ENCODE measurements at places on chromosomes 1 and 21. TPM values are rescaled to one million over a fixed set of nuclear protein-coding genes. Genes with fewer than 3 reads are reported as not detected.

DNA sequence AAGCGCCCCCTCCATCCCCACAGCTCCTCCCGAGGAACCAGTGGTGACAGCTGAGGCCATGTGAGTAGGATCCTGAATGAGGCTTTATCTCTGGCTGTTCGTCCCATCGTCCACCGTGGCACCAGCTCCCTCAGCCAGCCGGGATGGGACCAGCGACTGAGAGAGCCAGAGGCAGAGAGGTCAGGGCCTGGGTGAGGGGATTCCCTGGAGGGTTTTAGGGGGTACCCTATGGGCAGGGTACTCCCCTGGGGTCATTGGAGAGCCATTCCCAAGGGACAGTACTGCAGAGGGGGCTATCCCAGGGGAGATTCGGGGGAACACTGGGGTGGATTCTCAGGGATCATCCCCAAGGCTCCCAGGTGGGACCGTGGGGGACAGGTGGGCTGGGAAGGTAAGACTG, 2.4 kb downstream of the TMEM125 start:
- H3K4me1 ChIP-seq, result no peaks in the 10 kb centered on the region
- H3K36me3 ChIP-seq, result peaks cover 10% of the 10 kb centered on the region
- DNase-seq, result no peak
- H3K4me3 ChIP-seq, result no peak overlapping the region
- no peak overlapping the region for H3K27ac ChIP-seq
- no peaks in the 10 kb centered on the region for H3K27me3 ChIP-seq

MATN1 gene
- polyA plus RNA-seq, result 0.37 TPM

- H3K4me3 ChIP-seq, result no peak overlapping the region
- H3K36me3 ChIP-seq, result no peaks in the 10 kb centered on the region
- H3K27me3 ChIP-seq, result no peaks in the 10 kb centered on the region
- no peaks in the 10 kb centered on the region for H3K4me1 ChIP-seq
- H3K27ac ChIP-seq, result no peak overlapping the region
- no peak for DNase-seq
These were observed 230.3 kb downstream of the CHRM3 start for GRCh38 chr1:239616673-239617072.

CRYAA gene
- 0.14 TPM for polyA plus RNA-seq

GRCh38 chr1:201213926-201214325, 23.3 kb downstream of the IGFN1 start:
- no peaks in the 10 kb centered on the region for H3K27me3 ChIP-seq
- no peak overlapping the region for H3K27ac ChIP-seq
- H3K4me3 ChIP-seq, result no peak overlapping the region
- DNase-seq, result peak; percentile 19
- H3K4me1 ChIP-seq, result no peaks in the 10 kb centered on the region
- H3K36me3 ChIP-seq, result no peaks in the 10 kb centered on the region

NPPB gene
- not detected for polyA plus RNA-seq

DNA sequence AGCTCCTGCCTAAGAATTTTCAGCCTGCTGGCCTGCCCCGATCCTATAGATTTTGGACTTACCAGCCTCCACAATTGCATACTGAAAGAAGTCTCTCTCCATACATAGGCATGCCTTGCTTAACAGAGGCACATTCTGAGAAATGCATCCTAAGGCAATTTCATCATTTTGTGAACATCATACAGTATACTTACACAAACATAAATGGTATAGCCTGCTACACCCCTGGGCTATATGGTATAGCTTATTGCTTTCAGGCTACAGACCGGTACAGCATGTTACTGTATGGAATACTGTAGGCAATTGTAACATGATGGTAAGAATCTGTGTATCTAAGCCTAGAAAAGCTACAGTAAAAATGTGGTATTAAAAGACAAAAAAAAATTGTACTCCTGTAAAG, 174.7 kb downstream of the NRIP1 start:
- H3K4me1 ChIP-seq, result no peaks in the 10 kb centered on the region
- no peak overlapping the region for H3K4me3 ChIP-seq

DNA sequence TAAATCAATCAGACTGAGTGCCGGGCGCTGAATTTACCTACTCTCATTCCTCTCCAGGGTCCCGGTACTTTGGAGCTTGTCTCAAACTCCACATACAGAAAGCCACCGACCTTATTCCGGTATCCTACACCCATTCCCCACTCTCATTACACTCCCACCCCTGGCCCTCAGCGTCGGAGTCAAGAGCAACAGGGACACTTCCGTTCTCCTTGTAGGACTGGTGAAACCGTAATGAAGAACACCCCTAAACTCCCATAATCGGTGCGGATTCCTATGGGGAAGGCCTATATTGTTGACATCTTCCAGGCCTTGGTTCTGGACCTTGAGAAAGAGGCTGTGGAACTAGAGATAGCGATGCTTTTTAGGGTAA, 798 bp downstream of the ZBED6 start:
- H3K27me3 ChIP-seq, result no peaks in the 10 kb centered on the region
- peak overlapping the region; percentile 97 for H3K27ac ChIP-seq
- peaks cover 56% of the 10 kb centered on the region for H3K4me1 ChIP-seq

- no peaks in the 10 kb centered on the region for H3K27me3 ChIP-seq
- H3K36me3 ChIP-seq, result no peaks in the 10 kb centered on the region
- H3K4me3 ChIP-seq, result peak overlapping the region; percentile 16
- H3K27ac ChIP-seq, result peak overlapping the region; percentile 55
- DNase-seq, result peak; percentile 87
These were observed 32.0 kb upstream of the TENT5B start for GRCh38 chr1:27044613-27045151.

GRCh38 chr1:205376739-205377138, 20.0 kb upstream of the KLHDC8A start:
- no peak overlapping the region for H3K4me3 ChIP-seq
- peaks cover 50% of the 10 kb centered on the region for H3K27me3 ChIP-seq
- H3K4me1 ChIP-seq, result peaks cover 3% of the 10 kb centered on the region
- no peak for DNase-seq
- H3K27ac ChIP-seq, result no peak overlapping the region
- H3K36me3 ChIP-seq, result no peaks in the 10 kb centered on the region

DNA sequence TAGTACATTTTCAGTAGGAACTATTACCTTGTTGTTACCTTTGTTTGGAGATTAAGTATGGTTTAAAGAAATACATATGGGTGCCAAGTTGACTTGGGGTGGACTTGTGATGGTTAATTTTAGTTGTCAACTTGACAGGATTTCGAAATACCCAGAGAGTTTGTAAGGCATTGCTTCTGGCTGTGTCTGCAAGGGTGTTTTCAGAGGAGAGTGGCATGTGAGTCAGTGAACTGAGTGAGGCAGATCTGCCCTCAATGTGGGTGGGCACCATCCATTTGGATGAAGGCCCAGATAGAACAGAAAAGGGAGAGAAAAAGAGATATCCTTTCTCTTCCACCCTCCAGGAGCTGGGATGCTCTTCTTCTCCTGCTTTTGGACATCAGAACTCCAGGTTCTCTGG, 315.5 kb downstream of the GPATCH2 start:
- DNase-seq, result no peak
- no peaks in the 10 kb centered on the region for H3K36me3 ChIP-seq
- H3K4me3 ChIP-seq, result no peak overlapping the region
- no peaks in the 10 kb centered on the region for H3K27me3 ChIP-seq
- no peak overlapping the region for H3K27ac ChIP-seq

GRCh38 chr1:191541758-191542157, 616.5 kb upstream of the RGS18 start:
- no peaks in the 10 kb centered on the region for H3K4me1 ChIP-seq
- H3K4me3 ChIP-seq, result no peak overlapping the region
- H3K27ac ChIP-seq, result no peak overlapping the region
- no peak for DNase-seq
- no peaks in the 10 kb centered on the region for H3K36me3 ChIP-seq

DNA sequence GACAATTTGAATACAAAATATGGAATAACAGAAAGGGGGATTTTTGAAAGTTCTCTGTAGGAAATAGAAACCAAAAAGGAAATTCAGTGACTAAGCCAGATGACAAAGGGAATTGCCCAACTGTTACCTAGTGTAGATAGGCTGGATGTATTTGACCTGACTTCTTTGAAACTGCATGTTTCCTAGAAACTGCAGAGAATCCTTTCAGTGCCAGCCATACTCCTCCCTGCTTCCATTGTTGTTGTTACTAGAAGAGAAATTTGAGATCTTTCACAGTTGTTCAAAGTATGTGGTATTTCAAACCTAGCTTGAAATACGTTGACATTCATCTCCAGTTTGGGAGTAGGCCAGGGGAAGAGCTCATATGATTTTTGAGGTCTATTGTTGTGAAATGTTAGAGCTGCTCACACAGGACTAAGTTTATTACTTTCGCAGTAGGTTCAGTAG, 1.8 kb upstream of the GBP5 start:
- no peak overlapping the region for H3K4me3 ChIP-seq
- DNase-seq, result no peak
- no peaks in the 10 kb centered on the region for H3K36me3 ChIP-seq
- peak overlapping the region; percentile 82 for H3K27ac ChIP-seq

GRCh38 chr1:238981317-238981933, 404.9 kb upstream of the CHRM3 start:
- H3K27ac ChIP-seq, result no peak overlapping the region
- no peaks in the 10 kb centered on the region for H3K4me1 ChIP-seq
- DNase-seq, result no peak
- no peak overlapping the region for H3K4me3 ChIP-seq

GRCh38 chr1:201602413-201603265, 63.7 kb downstream of the NAV1 start:
- H3K36me3 ChIP-seq, result no peaks in the 10 kb centered on the region
- H3K4me1 ChIP-seq, result no peaks in the 10 kb centered on the region
- DNase-seq, result no peak
- H3K27me3 ChIP-seq, result no peaks in the 10 kb centered on the region

- H3K27me3 ChIP-seq, result no peaks in the 10 kb centered on the region
- no peak overlapping the region for H3K4me3 ChIP-seq
- no peaks in the 10 kb centered on the region for H3K4me1 ChIP-seq
These were observed 354.4 kb downstream of the RYR2 start for GRCh38 chr1:237396426-237396825.

INKA2 gene
- polyA plus RNA-seq, result 4.0 TPM

OR6K2 gene
- polyA plus RNA-seq, result not detected

DNA sequence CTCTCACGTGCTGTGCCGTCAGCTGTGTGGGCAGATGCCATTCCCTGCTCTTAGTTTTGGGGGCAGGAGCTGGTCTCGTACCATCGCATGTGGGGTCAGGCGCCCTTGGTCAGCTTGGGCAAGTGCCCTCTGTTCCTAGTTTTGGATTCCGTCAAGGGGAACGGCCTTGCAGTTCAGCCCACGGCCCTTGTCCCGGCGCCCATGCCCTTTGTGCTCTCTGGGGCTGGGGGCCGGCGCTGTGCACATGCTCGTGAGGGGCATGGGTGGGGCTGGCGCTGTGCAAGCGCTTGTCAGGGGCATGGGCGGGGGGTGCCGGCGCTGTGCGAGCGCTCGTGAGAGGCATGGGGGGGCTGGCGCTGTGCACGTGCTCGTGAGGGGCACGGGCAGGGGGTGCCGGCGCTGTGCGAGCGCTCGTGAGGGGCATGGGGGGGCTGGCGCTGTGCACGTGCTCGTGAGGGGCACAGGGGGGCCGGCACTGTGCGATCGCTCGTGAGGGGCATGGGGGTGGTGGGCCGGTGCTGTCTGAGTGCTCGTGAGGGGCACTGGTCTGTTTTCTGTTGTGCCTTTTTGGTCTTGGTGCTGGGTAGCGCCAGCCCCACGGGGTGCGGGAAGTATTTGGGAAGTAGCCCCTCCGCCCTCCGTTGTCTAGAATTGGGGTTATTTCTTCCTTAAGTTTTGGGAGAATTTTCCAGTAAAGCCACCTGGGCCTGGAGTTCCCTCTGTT, 29.5 kb upstream of the DIP2A start:
- H3K4me3 ChIP-seq, result no peak overlapping the region
- no peaks in the 10 kb centered on the region for H3K36me3 ChIP-seq
- H3K27me3 ChIP-seq, result no peaks in the 10 kb centered on the region

GRCh38 chr1:160101037-160101716, 2.8 kb upstream of the IGSF8 start:
- H3K27me3 ChIP-seq, result no peaks in the 10 kb centered on the region
- H3K36me3 ChIP-seq, result no peaks in the 10 kb centered on the region
- no peak overlapping the region for H3K4me3 ChIP-seq
- DNase-seq, result peak; percentile 67

- H3K36me3 ChIP-seq, result no peaks in the 10 kb centered on the region
- no peak overlapping the region for H3K27ac ChIP-seq
- no peaks in the 10 kb centered on the region for H3K27me3 ChIP-seq
- H3K4me1 ChIP-seq, result no peaks in the 10 kb centered on the region
These were observed 54.5 kb upstream of the RAP1A start for GRCh38 chr1:111565079-111565478.

DNA sequence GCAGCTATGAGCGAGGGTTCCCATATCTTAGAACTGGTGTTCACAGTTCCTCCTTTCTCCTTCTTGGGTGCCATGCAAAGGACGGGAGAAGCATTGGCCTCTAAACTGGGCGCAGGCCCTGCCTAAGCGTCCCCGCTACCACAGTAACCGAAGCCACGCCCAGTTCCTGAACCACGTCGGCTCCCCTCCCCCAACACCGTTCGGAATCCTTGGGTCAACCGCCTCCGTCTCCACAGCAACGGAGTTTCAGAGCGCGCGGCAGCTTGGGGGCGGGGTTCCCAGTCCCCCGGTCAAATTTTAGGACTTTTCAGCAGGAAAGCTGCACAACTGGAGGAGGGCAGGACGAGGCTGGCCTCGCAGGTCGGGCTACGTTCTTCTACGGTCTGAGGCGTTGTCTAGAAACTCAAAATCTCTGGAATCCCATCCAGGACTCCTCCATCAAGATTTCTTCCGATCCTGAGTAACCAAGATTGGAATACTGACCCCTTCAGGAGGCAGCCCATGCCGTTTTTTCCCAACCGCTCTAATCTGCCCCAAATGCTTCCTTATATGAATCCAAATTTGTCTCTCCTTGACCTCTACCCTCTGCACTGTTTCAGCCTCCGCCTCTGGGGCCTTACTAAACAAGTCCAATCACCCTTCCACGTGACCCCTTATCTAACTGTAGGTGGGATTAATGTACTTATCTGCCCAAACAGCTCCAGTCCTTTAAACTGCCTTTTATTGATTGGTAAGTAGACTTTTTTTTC, at the start of gene SPAG17:
Gene SPAG17 (minus strand): TSS at position 145 of the 749 bp plus-strand sequence. CDS start 71 bp downstream, at position 74.
- H3K27me3 ChIP-seq, result no peaks in the 10 kb centered on the region
- DNase-seq, result peak; percentile 74
- H3K4me3 ChIP-seq, result peak within 1 kb of the TSS; percentile 13
- H3K36me3 ChIP-seq, result no peaks in the 10 kb centered on the region
- no peaks in the 10 kb centered on the region for H3K4me1 ChIP-seq

DNA sequence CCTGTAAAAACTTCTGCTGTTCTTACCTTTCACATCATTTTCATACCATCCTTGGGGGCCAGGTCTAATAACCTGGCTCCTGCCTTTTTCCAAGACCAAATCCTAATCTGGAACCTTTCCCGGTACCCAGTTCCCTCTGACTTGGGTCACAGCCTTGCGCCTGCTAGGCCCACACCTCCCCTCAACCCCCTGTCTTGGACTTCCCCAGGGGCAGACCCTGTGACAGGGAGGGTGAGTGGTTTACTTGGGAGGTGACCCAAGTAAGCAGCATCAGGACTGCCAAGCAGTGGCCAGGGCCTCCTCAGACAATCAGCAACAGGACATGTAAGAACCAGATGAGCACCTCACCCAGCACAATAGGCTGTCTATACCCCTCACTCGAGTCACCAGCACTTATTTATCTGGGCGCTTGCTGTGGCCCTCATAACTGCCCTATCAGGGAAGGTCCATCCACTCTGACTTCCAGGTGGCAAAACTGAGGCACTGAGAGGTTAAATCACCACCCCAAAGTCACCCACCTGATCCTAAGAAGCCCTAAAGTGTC, 124.7 kb downstream of the MATN1 start:
- no peaks in the 10 kb centered on the region for H3K36me3 ChIP-seq
- H3K4me3 ChIP-seq, result no peak overlapping the region
- no peak overlapping the region for H3K27ac ChIP-seq
- DNase-seq, result no peak
- H3K27me3 ChIP-seq, result no peaks in the 10 kb centered on the region

GDAP2 gene
- 14.2 TPM for polyA plus RNA-seq
